Fibroblast of the aortic adventitia (primary cell): ENCODE measurements at places on chromosomes 11 and 22. TPM values are rescaled to one million over a fixed set of nuclear protein-coding genes. Genes with fewer than 3 reads are reported as not detected.

C11orf86 gene
- total RNA-seq: not detected in 2 replicates

MYOD1 gene
- not detected in 2 replicates for total RNA-seq

TNKS1BP1 gene
- 70.0 and 108 TPM in 2 replicates for total RNA-seq

PNPLA3 gene
- total RNA-seq: 2.9 and 4.5 TPM in 2 replicates

DDIAS gene
- total RNA-seq: 0.16 and 14.3 TPM in 2 replicates

TRIM49D1 gene
- not detected in 2 replicates for total RNA-seq

LMO1 gene
- total RNA-seq: not detected in 2 replicates

TECTA gene
- 0.36 and 1.5 TPM in 2 replicates for total RNA-seq

BARX2 gene
- total RNA-seq: not detected in 2 replicates

C11orf87 gene
- 0.09 TPM in 1 of 2 replicates, not detected in the other for total RNA-seq

CDC42EP2 gene
- 4.7 and 28.0 TPM in 2 replicates for total RNA-seq

PATE2 gene
- total RNA-seq: 0.18 and 3.2 TPM in 2 replicates

PHF21A gene
- total RNA-seq: 22.5 and 24.0 TPM in 2 replicates

NUDT8 gene
- total RNA-seq: 8.4 and 9.5 TPM in 2 replicates

PKP3 gene
- 1.3 and 5.6 TPM in 2 replicates for total RNA-seq

OR10A2 gene
- total RNA-seq: not detected in 2 replicates

SPI1 gene
- not detected in 2 replicates for total RNA-seq

DBX1 gene
- not detected in 2 replicates for total RNA-seq

CECR2 gene
- 0.49 TPM in 1 of 2 replicates, not detected in the other for total RNA-seq

TIMP3 gene
- total RNA-seq: 153 and 329 TPM in 2 replicates

SESN3 gene
- total RNA-seq: 48.8 and 74.2 TPM in 2 replicates

SPTBN2 gene
- 0.27 and 4.9 TPM in 2 replicates for total RNA-seq

CUL5 gene
- 38.4 and 39.1 TPM in 2 replicates for total RNA-seq

TTC36 gene
- 0.81 TPM in 1 of 2 replicates, not detected in the other for total RNA-seq

CHRNA10 gene
- total RNA-seq: 0.57 and 1.1 TPM in 2 replicates

SELENOM gene
- 82.0 and 97.9 TPM in 2 replicates for total RNA-seq

SLC39A13 gene
- total RNA-seq: 28.5 and 47.5 TPM in 2 replicates

ATG13 gene
- total RNA-seq: 58.8 and 152 TPM in 2 replicates

ASPHD2 gene
- total RNA-seq: 2.9 and 4.2 TPM in 2 replicates

SCO2 gene
- total RNA-seq: 0.49 and 3.4 TPM in 2 replicates

ALX4 gene
- total RNA-seq: not detected in 2 replicates

RAB36 gene
- 3.5 and 4.6 TPM in 2 replicates for total RNA-seq

ADM2 gene
- total RNA-seq: 2.5 and 8.0 TPM in 2 replicates

BAIAP2L2 gene
- 3.2 and 6.0 TPM in 2 replicates for total RNA-seq

PTPRJ gene
- total RNA-seq: 6.6 and 11.0 TPM in 2 replicates

MB gene
- total RNA-seq: not detected in 2 replicates

DMC1 gene
- total RNA-seq: 1.3 and 5.3 TPM in 2 replicates

RAB3IL1 gene
- 17.1 and 50.7 TPM in 2 replicates for total RNA-seq

POU2AF2 gene
- total RNA-seq: not detected in 2 replicates

MOV10L1 gene
- total RNA-seq: 5.1 and 12.0 TPM in 2 replicates

OR10D3 gene
- not detected in 2 replicates for total RNA-seq

SLCO2B1 gene
- 2.0 TPM in 1 of 2 replicates, not detected in the other for total RNA-seq

SLC43A1 gene
- 11.4 and 15.3 TPM in 2 replicates for total RNA-seq

OR52A1 gene
- not detected in 2 replicates for total RNA-seq

ALKBH8 gene
- 10.7 and 16.3 TPM in 2 replicates for total RNA-seq

SEPTIN5 gene
- total RNA-seq: 18.4 and 62.3 TPM in 2 replicates

ZFTA gene
- 13.2 and 62.7 TPM in 2 replicates for total RNA-seq

RIMBP3B gene
- 0.09 TPM in 1 of 2 replicates, not detected in the other for total RNA-seq
